ENCODE measurements at places on chromosomes 7 and 10.

- DNase-seq: no peak
These were observed 2.0 kb downstream of the AKR1E2 start for GRCh38 chr10:4828005-4828404.

- no peak for DNase-seq
These were observed 68.4 kb downstream of the ELFN1 start for GRCh38 chr7:1738511-1738910.

GRCh38 chr7:41880107-41880506 is 177.2 kb upstream of the INHBA start:
- no peak for DNase-seq

GRCh38 chr10:12825260-12825849 is 176.2 kb downstream of the CCDC3 start:
- DNase-seq: no peak

GRCh38 chr10:70221030-70221429 is 12.2 kb downstream of the PPA1 start:
- DNase-seq: no peak

GRCh38 chr7:128167042-128167701 is 73.9 kb upstream of the LEP start:
- no peak for DNase-seq

GRCh38 chr10:34707656-34708055 is 107.4 kb downstream of the PARD3 start:
- no peak for DNase-seq

GRCh38 chr10:10663622-10664021 is 354.1 kb upstream of the CELF2 start:
- DNase-seq: no peak

DNA sequence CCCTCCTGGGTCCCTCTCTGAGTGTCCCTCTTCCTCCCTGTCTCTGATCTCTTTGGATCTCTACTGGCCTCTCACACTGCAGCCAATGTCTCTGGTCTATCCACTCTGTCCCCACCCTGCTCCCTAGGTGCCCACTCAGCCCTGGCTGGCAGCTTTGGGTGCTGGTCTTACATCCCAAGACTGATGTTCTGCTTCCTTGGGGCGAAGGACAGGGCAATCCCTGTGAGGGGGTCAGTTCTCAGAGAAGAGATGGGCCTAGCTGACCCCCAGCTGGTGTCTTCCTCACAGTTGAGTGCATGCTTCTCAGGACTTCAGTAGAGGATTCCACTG is 51.7 kb upstream of the CAMK2B start:
- no peak for DNase-seq

- no peak for DNase-seq
These were observed 39.2 kb upstream of the PSMG3 start for GRCh38 chr7:1609023-1609422.

DNA sequence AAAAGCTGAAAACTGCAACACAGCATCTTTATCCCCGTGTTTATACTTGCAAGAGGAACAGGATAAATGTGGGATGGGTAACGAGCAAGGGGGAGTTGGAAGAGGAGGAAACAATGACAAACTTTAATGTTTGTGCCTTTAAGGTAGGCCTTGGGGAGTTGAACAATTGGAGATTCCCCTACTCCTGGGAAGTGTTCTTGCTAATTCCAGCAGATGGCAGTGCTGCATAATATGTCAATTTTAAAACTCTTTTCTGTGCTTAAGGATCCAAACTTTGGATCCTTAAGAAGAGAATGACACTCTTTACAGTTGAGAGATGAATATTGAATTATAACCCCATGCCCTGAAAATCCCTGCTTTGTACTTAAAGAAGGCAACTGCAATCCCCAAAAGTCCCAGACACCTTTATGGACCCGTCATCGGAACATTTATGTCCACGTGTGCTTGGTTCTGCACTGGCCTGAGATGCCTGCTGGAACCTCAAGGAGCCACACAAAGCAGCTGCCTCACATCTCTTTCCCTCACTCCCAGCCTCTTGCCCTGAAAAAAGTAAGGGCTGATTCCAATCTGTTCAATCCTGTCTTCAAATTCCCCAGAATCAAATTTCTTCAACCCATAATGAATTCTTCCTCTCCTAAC is 12.0 kb downstream of the IFIT5 start:
- no peak for DNase-seq

- DNase-seq: no peak
These were observed 23.4 kb downstream of the FAM107B start for GRCh38 chr10:14751014-14751896.

DNA sequence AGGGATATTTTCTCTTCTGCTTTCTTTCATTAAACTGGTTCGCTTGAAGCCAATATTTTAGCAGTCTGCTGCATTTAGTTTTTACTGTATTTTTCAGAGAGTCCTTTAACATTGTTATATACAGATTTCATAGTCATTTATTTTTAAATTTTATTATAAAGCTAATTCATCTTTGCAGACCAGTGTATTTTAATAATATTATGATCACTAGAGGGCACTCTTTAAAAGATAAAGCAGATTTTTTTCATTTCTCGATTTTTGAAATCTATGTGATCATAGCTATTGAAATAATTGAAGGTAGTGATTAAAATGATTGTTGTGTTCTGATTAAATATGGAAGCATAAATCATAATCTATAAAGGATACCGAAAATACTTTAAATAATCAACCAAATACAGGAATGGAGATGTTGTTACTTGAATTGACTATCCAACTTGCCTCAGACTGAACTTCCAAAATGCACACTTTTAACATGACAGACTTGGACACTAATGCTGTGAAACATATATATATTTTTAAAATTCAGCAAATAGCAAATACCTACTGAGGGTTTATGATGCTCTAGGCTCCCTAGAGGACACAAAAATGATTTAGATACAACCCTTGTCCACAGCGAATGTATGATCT is 35.2 kb downstream of the ST7 start:
- no peak for DNase-seq

- DNase-seq: no peak
These were observed 1.5 kb downstream of the MKX start for GRCh38 chr10:27743877-27744801.

DNA sequence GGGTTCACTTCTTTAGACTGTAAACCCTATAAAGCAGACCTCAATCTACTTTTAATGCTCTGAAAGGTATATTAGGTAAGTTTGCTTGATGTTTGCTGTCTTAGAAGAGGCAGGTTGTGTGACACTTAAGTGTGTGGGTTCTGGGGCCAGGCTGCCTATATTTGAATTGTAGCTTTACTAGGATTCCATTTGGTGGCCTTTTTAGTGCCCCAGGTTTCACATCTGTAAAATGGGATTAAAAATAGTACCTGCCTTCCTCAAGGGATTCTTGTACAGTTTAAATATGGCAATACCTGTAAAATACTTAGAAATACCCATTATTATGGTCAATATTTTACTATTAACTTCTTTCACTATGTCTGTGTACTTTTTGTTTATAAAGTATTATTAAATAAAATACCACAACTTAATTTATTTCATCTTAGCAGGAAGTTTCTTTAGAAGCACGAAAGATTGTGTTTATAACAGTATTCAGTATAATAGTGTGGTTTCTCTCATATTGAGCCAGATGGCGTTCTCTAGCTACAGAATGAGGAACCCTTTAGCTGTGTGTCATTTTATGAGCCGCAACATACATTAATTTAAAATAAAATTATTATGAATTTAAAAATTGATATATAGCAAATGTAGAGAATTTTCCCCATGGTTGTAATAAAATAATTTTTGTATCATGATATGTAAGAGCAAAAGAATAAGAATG is 94.2 kb downstream of the CDK14 start:
- no peak for DNase-seq

DNA sequence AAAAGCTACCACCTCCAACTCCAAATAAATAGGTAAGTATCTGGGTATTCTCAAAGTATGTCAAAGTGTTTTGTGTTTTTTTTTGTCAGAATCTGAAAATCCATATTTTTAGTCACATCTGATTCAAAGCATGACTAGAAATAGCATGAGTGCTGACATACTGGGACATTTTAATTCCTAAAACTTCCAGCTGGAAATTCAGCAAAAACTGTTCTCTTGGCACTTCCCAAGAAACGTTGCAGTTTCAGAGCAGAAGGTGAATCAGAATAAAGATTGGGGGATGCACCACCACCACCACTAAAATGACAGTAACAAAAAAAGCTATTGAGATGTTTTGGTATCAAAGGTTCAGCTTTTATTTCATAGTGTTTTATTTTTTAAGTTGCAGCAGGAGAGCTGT is 724.6 kb upstream of the CELF2 start:
- no peak for DNase-seq

- DNase-seq: no peak
These were observed 1.7 kb downstream of the SFXN3 start for GRCh38 chr10:101032637-101033224.

DNA sequence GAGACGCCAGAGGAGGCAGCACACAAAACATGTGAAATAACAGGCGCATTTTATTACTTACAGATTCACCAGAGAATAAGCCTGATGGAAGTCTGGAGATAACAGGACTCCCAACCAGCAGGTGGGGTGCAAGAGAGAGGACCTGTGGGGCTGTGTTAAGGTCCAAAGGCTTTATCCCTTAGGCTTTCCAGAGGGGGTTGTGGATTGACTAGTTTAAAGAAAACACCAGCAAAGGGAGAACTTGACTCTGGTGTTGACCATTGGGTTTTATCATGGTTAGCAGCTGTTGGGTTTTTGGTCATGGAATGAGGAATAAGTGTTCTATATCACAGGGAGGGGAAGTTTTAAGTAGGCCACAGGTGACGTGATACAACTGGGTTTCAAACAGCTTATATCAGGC is 1.6 kb upstream of the CRPPA start:
- DNase-seq: no peak

- DNase-seq: no peak
These were observed 135.8 kb downstream of the ARID5B start for GRCh38 chr10:62037166-62037831.

DNA sequence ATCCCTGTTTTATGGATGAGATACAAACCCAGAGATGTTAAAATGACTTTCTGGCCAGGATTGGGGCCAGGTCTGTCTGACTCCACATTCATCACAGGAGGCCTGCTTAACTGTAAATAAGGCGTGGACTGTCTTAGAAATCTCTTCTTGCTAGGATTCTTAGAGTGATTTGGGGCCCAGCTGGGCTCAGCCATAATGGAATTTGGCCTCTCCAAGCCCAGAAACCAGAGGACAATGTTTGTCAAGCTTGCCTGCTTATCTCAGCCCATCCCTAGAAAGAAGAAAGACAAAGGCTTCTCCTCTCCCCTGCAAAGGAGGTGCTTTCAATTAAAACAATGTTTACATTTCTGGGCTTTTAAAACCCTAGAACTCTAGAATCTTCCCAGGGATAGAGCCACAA is 2.9 kb downstream of the HABP2 start:
- no peak for DNase-seq

DNA sequence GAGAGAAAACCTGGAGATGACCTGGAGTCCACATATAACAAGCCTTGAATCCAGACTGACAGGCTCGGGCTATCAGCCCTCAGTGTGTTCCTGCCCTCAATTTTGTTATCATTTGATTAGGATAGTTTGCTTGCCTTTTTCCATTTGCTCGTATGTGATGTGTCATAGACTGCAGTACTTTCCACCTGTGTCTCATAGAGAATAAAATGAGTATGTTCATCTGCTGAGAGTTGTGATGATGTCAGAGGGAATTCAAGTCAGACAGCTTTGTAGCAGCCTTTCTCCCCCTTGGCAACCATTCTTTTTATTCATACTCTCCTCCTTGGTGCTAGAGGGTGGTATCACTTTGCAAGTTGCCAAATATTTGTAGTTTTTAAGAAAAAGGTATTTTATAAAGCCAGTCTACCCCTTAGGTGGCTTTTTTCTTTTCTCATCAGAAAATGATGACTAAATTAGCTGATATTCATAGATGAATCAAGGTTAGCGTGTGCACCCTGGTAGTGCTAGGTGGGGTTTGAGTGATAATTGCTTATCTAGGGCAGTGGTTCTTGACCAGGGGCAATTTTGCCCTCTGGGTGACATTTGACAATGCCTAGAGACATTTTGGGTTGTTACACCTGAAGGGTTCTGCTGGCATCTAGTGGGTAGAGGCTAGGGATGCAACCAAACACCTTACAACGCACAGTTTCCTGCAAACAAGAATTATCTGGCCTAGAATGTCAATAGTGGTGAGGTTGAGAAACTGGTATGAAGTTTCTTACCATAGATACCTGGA is 5.4 kb downstream of the SGPL1 start:
- no peak for DNase-seq
